Activated CD4-positive, alpha-beta T cell treated with anti-CD3 and anti-CD28 coated beads for 48 hours (primary cell): ENCODE measurements at places on chromosomes 2 and 18.

DNA sequence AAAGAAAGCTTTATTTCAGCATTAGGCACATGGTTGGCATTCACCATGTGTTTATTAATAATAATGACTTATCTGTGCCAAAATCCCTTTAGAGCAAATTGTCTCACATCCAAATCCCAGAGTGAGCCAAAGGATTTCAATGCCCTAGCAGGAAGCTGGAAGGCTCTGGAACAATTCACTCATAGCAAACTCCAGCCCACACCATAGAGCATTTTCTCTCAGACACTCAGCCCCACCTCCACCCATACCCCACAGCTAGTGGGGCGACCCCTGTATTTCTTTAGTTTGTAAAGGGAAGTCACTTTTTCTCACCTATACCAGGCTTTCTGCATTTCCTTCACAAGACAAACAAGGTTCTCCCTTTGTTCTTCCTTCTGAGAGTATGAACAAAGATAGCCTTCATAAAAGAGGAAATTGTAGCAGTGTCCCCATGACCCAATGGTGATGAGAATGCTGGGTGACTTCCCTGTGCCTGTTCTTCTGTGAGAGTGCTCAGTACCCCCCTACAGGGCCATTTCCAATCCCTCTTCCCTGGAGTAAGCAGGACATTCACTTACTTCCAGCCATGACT is 100.1 kb upstream of the APCDD1 start:
- DNase-seq: no peak

GRCh38 chr2:178271629-178272333 is 77.5 kb downstream of the OSBPL6 start:
- DNase-seq: no peak

GRCh38 chr2:205723179-205723578 is 40.9 kb downstream of the NRP2 start:
- no peak for DNase-seq

DNA sequence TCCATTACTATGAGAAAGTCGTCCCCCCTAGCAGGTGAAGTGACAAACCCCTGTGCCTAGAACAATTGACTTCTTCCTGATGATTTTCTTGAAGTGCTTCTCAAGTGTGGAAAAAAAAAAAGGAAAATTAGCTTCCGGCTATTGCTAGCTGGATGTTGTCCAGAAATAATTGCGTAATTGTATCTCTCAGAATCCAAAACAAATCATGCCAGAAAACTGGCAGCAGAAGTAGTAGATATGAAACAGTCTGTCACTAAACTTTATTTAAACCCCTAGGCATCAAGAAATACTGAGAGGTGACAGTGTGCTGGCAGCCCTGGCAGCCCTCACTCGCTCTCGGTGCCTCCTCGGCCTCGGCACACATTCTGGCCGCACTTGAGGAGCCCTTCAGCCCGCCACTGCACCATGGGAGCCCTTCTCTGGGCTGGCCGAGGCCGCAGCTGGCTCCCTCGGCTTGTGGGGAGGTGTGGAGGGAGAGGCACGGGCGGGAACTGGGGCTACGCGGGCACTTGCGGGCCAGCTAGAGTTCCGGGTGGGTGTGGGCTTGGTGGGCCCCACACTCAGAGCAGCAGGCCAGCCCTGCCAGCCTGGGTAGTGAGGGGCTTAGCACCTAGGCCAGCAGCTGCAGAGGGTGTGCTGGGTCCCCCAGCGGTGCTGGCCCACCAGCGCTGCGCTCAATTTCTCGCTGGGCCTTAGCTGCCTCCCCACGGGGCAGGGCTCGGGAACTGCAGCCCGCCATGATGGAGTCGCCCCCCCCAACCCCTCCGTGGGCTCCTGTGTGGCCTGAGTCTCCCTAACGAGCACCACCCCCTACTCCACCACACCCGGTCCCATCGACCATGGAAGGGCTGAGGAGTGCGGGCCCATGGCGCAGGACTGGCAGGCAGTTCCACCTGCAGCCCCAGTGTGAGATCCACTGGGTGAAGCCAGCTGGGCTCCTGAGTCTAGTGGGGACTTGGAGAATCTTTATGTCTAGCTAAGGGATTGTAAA is 80.5 kb upstream of the ABCA12 start:
- DNase-seq: no peak

DNA sequence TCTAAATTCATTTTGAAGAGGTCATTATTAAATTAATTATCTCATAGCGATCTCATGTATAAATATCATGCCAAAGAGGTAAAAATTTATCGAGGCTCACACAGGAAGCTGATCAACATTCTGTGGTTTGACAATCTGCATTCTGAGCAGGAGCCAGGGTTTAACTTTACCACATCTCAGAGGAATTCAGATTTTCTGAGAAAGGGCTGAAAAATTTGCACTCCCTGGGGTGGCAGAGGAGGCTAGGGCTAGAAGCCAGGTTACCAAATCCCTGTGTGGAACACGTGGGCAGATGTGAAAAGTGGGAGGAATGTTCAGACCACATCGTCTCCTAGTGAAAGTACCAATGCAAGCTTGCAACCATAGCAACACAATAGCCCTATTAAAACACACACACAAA is 63.5 kb upstream of the CTLA4 start:
- DNase-seq: peak; percentile 67

GRCh38 chr2:236684504-236685256 is 115.1 kb downstream of the ACKR3 start:
- no peak for DNase-seq

- no peak for DNase-seq
Measured at GRCh38 chr2:21251216-21251980, 127.6 kb downstream of the TDRD15 start.

- DNase-seq: no peak
Measured at GRCh38 chr2:174738841-174739240, 25.4 kb downstream of the CHRNA1 start.

DNA sequence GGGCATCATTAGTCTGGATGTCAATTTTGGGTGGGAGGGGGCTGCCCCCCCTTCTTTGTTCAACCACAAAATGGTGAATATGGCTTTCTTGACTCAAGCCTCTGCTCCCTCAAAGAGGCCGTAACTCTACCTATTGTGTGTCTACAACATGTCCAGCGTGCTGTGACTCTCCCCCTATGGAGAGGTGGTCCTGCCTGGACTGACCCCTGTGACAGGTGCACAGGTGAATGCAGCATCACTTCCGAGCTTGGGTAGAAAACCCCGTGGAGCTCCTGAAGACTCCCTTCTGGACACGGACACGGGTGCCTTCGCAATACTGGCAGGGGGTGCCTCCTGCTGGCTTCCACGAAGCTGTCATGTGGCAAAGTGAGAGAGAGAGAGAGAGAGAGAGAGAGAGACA is 397.8 kb downstream of the GALR1 start:
- no peak for DNase-seq

GRCh38 chr18:12410081-12410481 is 2.4 kb downstream of the PRELID3A start:
- DNase-seq: no peak

- peak; percentile 20 for DNase-seq
Measured at GRCh38 chr2:239824046-239824694, 201.0 kb downstream of the NDUFA10 start.

DNA sequence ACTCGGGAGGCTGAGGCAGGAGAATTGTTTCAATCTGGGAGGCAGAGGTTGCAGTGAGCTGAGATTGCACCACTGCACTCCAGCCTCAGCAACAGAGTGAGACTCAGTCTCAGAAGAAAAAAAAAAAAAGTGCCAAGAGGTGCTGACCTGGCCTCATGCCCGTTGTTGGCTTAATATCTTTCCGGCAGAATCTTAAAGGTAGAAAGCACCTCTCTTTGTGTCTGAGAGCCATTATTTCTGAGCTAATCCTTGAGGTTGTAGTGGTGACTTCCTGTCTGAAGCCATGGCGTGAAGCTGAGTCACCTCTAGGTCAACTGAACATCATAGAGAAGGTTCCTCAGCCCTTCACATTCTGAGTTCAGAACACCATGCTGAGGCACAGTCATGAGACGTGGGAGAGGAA is 60.4 kb downstream of the WDSUB1 start:
- DNase-seq: peak; percentile 22
